ENCODE measurements at places on chromosomes 12 and 14. TPM values are rescaled to one million over a fixed set of nuclear protein-coding genes. Genes with fewer than 3 reads are reported as not detected.
A peak's percentile ranks its signal among the peaks of the same experiment; 100 is the strongest.

GRCh38 chr14:62076825-62077605 lies 314.8 kb downstream of the SNAPC1 start:
- no peaks in the 10 kb centered on the region for H3K36me3 ChIP-seq
- no peaks in the 10 kb centered on the region for H3K27me3 ChIP-seq
- peaks cover 13% of the 10 kb centered on the region for H3K4me1 ChIP-seq
- no peak overlapping the region for H3K27ac ChIP-seq
- no peak for DNase-seq

- H3K36me3 ChIP-seq: no peaks in the 10 kb centered on the region
- no peak for DNase-seq
- no peaks in the 10 kb centered on the region for H3K4me1 ChIP-seq
- no peak overlapping the region for H3K4me3 ChIP-seq
- H3K27ac ChIP-seq: no peak overlapping the region
Measured at GRCh38 chr14:96991226-96991625, 194.0 kb downstream of the VRK1 start.

GRCh38 chr14:90664911-90665310 lies 151.3 kb downstream of the TTC7B start:
- DNase-seq: no peak
- peaks cover 11% of the 10 kb centered on the region for H3K4me1 ChIP-seq
- H3K27me3 ChIP-seq: no peaks in the 10 kb centered on the region
- no peak overlapping the region for H3K4me3 ChIP-seq
- no peak overlapping the region for H3K27ac ChIP-seq

- peak overlapping the region; percentile 25 for H3K4me3 ChIP-seq
- H3K27ac ChIP-seq: peak overlapping the region; percentile 85
- no peaks in the 10 kb centered on the region for H3K27me3 ChIP-seq
- H3K4me1 ChIP-seq: peaks cover 54% of the 10 kb centered on the region
- no peaks in the 10 kb centered on the region for H3K36me3 ChIP-seq
- DNase-seq: peak; percentile 68
Measured at GRCh38 chr14:69658664-69659261, 47.4 kb downstream of the SUSD6 start.

DNA sequence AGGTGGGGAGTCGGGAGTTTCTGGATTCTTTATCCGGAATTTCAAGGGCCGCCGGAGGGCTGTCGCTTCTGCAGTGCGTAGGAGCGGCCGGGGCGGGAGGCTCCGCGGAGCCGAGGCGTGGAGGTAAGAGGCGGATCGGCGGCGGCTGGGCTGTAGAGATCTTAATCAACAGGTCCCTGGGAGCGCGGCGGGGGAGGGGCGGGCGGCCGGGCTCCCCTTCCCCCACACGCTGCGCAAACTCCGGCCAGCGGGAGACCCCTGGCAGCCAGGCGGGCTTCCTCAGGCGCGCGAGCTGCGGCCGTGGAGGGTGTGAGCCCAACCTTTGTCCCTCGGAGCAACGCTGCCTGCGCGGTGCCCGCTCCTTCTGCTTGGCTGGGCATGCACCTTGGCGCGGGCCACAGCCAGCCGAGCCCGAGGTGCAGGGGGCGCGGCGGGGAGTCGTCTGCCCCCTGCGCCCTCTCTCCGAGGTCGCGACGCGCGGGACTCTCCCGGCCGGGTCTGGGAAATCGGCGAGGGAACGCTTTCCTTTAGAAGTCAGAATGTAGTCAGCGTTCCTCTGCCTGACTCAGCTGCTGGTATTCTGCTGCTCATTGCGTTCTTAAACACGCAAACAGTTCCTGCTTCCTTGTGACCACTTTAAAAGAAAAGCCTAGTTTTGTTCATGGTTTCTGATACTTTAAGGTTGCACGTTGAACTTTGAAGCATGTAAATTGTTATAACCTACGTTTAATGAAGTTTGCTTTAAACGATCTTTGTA lies at the start of gene PALS1:
PALS1 (plus strand) TSS at position 25 of the 757 bp plus-strand sequence. CDS start 37,736 bp downstream, outside the sequence.
- H3K36me3 ChIP-seq: no peaks in the 10 kb centered on the region
- peak within 1 kb of the TSS; percentile 98 for H3K27ac ChIP-seq
- DNase-seq: no peak

DNA sequence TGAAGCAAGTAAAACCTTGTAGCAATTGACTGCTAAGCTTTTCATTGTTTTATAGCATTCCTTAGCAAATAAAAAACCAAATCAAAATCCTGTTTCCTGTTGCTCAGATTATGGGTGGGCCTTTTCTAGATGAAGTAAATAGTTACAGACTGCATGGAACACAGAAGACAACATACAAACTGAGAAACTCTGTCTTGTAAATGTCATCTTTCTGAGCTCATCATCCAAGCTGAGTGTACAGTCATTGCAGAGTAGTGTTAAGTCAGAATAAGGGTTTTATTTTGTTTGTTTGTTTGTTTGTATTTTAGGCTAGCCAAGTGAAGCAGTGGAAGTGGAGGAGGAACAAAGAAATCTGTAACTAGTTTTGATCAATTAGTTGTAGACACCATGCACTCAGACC lies 24.4 kb upstream of the BTG1 start:
- H3K27ac ChIP-seq: no peak overlapping the region
- no peaks in the 10 kb centered on the region for H3K4me1 ChIP-seq
- H3K36me3 ChIP-seq: no peaks in the 10 kb centered on the region

DNA sequence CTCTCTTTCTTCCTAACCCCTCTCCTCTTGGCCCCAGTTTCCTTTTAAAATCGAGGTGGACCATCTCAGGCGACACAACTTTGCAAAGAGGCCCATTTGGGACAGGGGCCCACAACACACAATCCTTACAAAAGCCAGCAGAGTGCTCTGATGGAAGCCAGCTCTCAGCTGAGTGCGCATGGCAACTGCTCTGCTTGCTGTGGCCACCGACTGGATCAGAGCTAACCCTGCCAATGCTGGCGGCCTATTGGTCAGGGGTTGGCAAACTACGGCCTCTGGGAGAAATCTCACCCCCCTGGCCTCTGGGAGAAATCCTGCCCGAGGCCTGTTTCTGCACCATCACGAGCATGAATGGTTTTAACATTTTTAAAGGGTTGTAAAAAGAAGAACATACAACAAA lies 55.0 kb downstream of the AMN start:
- H3K4me3 ChIP-seq: no peak overlapping the region
- H3K36me3 ChIP-seq: no peaks in the 10 kb centered on the region
- no peaks in the 10 kb centered on the region for H3K4me1 ChIP-seq

DNA sequence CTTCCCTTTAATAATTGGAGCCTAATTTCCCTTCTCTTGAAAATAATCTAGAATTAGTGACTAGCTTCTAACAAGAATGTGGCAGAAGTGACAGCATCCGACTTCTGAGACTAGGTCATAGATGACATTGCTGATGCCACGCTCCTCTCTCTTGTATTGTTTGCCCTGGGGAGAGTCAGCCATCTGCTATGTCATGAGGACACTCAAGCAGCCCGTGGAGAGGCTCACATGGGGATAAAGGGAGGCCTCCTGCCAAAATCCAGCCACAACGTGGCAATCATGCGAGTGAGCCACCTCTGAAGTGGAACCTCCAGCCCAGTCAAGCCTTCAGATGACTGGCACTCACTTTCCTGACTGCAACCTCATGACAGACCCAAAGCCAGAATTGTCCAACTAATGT lies 54.2 kb upstream of the LRRK2 start:
- H3K27ac ChIP-seq: no peak overlapping the region
- no peaks in the 10 kb centered on the region for H3K27me3 ChIP-seq
- H3K4me1 ChIP-seq: no peaks in the 10 kb centered on the region
- no peak for DNase-seq
- H3K36me3 ChIP-seq: no peaks in the 10 kb centered on the region

GRCh38 chr12:50279501-50279900 lies 3.8 kb downstream of the LIMA1 start:
- H3K4me3 ChIP-seq: no peak overlapping the region
- H3K36me3 ChIP-seq: no peaks in the 10 kb centered on the region
- H3K27ac ChIP-seq: no peak overlapping the region
- H3K4me1 ChIP-seq: no peaks in the 10 kb centered on the region
- H3K27me3 ChIP-seq: no peaks in the 10 kb centered on the region
- no peak for DNase-seq

The CCDC77 gene
- total RNA-seq: 76.7 TPM

The PTGES3 gene
- total RNA-seq: 64.2 TPM

The NID2 gene
- 11.7 TPM for total RNA-seq

The TMBIM4 gene
- 64.4 TPM for total RNA-seq

All from Peyer's patch (tissue), 4 donors.